ENCODE measurements at places on chromosomes 7 and 10. TPM values are rescaled to one million over a fixed set of nuclear protein-coding genes. Genes with fewer than 3 reads are reported as not detected.

- no peak for DNase-seq
Observed at GRCh38 chr7:46386428-46387399, 465.6 kb upstream of the IGFBP3 start.

- DNase-seq, result no peak
Observed at GRCh38 chr10:78985973-78986818, 82.6 kb upstream of the ZMIZ1 start.

DNA sequence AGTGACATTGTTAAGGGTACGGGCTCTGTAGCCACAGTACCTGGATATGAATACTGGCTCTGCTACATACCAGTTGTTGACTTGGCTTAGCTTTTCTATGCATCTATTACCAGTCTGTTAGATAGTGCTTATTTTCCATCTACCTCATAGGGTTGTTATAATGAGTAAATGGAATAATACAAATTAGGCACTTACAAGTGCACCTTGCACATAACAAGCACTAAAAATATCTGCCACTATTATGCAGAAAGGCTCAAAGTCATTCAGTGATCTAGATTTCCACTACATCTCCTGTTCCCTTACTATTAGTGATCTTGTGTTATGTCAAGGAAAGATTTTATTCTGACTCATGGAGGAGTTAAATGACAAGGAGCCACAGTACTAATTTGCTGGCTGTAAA lies 27.9 kb upstream of the ZEB1 start:
- no peak for DNase-seq

GRCh38 chr10:132650611-132651250 lies 113.1 kb downstream of the INPP5A start:
- no peak for DNase-seq

DNA sequence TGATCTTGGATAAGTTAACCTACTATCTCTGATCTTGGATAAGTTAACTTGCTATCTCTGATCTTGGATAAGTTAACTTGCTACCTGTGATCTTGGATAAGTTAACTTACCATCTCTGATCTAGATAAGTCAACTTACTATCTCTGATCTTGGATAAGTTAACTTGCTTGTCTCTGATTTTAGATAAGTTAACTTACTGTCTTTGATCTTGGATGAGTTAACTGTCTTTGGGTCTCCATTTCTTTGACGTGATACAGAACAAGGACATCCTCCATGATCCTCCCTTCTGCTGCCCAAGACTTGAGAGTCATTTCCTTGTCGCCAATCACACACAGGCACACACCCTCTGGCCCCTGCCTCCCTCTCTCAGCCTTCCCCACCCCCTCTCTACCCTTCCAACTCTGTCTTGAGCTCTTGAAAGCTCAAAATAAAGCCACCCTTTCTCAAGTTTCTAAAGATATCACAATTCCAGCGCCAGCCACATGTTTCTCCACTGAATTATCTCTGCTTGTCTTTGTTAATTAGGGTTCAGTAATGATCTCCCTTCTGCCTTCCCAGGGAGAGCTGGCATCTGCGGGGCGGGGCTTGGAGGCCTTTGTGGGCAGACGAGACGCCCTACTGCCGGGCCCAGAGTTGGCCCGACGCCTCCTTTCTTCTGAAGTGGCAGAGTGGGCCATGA lies 85.1 kb upstream of the GTF2I start:
- DNase-seq, result peak; percentile 72

DNA sequence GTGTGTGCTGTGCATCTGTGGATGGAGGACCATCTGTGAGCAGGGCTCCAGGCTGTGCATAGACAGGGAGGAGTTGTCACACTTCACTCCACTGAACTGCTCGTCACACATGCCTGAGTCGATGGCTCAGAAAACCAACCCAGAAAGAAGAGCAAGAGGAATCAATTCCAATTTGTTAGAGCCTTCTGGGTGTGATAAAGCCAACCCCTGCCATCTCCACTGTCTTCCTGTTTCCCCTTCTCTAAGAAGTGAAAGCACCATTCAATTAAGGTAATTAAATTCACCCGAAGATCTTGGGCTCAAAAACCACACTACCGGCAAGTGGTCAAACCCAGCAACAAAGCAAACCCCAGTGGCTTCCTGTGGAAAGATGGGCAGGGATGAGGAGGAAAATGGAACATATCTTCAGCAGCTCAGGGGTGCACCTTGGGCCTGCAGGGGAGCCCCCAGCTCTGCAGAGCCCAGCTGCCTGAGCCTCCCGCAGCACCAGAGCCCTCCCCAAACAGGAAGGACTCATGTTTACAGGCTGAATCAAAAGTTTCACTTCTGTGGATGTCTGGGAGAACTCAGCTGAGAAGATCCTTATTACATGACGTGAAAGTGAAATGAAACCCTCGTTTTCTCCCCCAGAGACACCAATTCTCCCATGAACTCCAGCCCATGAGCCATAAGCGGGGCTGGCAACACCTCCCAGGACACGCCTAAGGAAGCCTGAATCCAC lies 10.9 kb downstream of the C10orf71 start:
- DNase-seq, result no peak

DNA sequence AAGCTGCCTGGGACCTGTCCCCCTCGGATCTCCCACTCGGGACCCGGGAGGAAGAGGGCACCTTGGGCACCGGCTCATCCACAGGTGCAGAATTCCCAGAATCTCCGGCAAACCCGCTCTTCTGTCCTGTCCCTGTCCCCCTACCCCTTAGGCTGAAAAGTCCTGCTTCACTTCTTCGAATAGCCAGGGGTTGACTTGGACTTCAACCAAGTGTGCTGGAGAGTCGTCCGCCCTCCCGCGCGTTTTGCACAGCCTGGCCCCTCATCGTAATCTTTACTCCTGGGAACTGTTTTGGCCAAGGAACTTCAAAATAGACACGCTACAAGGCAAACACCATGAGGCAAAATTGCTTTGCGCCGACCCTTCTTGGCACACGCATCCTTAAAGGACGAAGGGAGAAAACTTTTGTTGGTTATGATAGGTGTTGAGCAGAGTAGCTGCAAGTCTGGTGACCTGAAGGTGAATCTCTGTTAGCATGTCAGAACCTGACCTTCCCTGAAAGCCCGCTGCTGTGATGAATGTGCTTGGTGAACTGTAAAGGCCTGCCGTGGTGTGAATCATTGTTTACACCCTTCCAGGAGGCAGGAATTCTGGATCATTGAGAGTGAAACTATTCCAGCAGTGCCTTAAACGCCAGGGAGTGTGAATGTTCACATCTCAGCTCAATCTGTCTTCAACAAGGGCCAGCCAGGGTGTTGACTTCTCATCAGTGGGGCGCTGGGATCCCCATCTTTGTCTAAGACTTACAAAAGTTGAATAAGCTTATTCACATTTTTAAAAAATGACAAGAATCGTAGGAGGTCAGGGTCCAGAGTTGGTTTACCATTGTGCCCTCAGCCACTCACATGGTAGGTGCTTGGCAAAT lies 589 bp upstream of the RAPGEF5 start:
- no peak for DNase-seq

DNA sequence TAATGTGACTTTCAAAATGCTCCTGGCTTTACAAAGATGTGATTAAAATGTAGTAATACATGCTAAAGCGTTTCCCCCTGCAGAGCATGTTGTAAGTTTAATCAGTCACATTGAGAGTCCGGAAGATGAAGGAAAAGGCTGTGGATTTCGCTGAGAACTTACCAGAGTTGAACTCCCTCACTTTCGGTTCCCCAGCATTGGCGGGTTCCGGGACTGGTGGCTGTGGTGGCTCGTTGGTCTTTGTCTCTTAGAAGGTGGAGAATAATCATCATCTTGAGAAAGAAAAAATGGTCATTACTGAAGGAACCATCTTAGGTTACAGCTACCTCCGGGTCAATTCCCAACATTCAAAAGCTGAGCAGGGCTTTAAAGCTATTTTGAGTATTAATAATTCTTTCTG lies 9.6 kb upstream of the NUPR2 start:
- no peak for DNase-seq

GRCh38 chr7:15737601-15738000 lies 51.1 kb upstream of the MEOX2 start:
- peak; percentile 35 for DNase-seq

GRCh38 chr10:93245779-93246178 lies 172.1 kb downstream of the CYP26A1 start:
- peak; percentile 75 for DNase-seq

- no peak for DNase-seq
Observed at GRCh38 chr10:16952610-16953009, 135.4 kb upstream of the RSU1 start.

DNA sequence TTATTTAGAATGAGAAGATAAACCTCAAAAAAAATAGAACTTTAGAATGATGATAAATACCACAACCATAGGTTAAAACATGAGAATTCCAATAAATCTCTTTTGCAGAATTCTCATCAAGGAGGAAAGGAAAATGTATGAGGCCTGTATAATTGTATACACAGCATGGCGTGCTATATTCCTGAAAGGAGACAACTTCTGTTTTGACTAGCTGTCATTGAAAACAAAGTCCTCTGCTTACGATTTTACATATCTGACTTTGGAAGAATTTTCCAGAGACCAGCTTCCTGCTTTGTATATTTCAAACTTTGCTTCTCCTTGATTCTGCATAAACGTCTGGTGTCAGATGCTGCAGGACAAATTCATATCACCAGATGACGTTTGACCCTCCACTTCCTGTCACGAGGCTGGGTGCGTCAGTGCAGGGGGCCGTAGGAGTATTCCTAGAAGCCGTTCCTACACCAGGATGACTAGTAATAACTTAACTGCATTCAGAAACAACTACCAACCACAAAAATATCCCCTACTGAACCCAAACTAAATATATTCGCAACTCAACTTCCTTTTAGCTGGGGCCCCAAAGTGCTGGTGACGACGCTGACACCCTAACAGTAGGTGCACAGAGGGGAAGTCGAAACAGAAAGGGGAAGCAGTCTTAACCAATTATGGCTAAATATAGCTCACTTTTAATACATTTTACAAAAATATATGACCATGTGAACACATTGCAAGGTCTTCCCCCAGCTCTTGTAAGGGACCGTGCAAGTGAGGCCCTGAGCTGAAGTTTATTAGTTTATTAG lies 178.6 kb upstream of the INHBA start:
- DNase-seq, result no peak

- DNase-seq, result no peak
Observed at GRCh38 chr10:130363051-130363450, 226.9 kb downstream of the GLRX3 start.

DNA sequence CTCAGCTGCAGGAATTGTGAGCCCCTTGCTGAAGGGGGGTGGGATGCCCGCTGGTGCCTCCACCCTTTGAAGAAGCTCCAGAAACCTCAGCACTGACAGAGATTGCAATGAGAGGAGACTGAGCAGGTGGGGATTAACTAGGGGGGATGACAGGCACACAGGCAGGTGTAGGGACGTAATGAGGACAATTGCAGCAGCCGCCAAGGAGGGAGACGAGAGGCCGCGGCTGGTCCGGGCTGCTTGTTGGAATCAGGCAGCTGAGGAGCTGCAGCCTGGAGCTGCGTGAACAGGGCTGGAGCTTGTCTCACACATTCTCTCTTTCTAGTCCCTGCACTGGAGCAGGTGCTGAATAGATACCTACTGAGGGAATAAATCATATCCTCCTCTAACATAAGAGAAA lies 122.0 kb upstream of the TCERG1L start:
- DNase-seq, result no peak

- DNase-seq, result no peak
Observed at GRCh38 chr7:38242814-38243213, 30.6 kb downstream of the TARP start.

GRCh38 chr10:66228887-66229286 lies 696.9 kb upstream of the LRRTM3 start:
- DNase-seq, result no peak

GRCh38 chr10:96280859-96281258 lies 9.5 kb upstream of the BLNK start:
- DNase-seq, result no peak

DNA sequence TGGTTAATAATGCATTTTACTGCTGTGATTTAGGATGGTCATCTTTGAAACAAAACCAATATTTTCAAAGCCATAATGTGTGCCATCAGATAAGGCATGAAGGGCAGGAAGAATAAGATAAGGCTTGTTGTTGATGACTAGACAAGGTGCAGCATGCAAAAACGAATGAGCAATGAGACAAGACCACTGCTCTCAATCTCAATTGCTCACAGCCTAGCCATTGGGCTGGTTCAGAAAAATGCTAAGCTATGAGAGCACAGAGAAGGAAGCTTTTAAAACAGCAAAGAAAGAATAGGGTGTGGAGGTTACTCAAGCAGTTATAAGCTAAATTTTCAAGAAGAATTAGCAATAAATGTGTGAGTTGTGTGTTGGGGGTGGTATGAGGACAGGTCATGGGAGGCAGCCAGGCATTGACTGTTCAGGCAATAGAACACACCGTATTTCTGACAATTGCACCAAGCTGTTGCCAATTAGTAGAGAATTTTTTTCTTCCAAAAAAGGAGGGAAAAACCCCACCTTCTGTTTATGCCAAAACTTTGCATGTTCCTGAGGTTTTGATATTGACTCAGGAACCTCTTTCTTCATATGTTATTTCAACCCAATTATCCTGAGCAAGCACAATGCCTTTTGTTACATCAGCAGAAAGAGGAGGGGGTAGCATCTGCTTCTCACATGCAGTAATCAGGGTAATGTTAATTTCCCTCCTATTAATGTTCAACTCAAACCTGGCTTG lies 276.5 kb downstream of the HDAC9 start:
- DNase-seq, result no peak

- DNase-seq, result no peak
Observed at GRCh38 chr7:108136191-108136688, 6.1 kb upstream of the LAMB4 start.

GRCh38 chr7:80821771-80822319 lies 97.0 kb downstream of the SEMA3C start:
- no peak for DNase-seq

GRCh38 chr10:11143242-11143641 lies 125.6 kb downstream of the CELF2 start:
- no peak for DNase-seq

- DNase-seq, result peak; percentile 63
Observed at GRCh38 chr10:5574642-5575131, 49.9 kb downstream of the CALML3 start.

Gene SLC16A9
- 9.5 TPM for total RNA-seq

Gene LYZL1
- not detected for total RNA-seq

Gene LSM8
- 36.6 TPM for total RNA-seq

Gene CCDC7
- 129 TPM for total RNA-seq

Gene OR2A1
- total RNA-seq, result 0.10 TPM

Gene FKBP9
- 198 TPM for total RNA-seq

Gene PNLIPRP1
- 0.31 TPM for total RNA-seq

Gene MMRN2
- total RNA-seq, result 53.6 TPM

Gene ADAM22
- 16.7 TPM for total RNA-seq
